ENCODE measurements at places on chromosomes 6 and 20.

DNA sequence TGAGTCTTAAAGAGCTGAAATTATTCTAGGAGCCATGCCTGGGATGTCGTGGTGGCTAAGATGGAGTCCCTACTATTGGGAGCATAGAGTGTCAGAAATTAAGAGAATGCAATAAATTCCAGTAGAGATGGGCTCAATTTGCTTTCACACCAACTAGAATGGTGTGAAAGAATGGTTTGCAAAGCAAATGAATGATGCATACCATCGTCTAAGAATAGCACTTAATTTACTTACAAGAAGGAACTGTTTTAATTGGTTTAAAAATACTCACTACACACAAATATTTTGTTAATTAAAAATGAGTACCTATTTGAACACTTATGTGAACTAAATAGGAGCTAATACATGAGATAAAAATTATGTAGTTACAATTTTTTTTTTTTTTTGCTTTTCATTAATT lies 132.6 kb downstream of the GMPR start:
- no peak for DNase-seq

- no peak for DNase-seq
These were observed 42.5 kb upstream of the HBS1L start for GRCh38 chr6:135097172-135097571.

- no peak for DNase-seq
These were observed 898.2 kb upstream of the FLRT3 start for GRCh38 chr20:15235471-15236198.

GRCh38 chr6:39876826-39877225 lies 57.4 kb downstream of the MOCS1 start:
- no peak for DNase-seq

GRCh38 chr6:147820520-147820919 lies 312.0 kb downstream of the SAMD5 start:
- DNase-seq = no peak

GRCh38 chr6:111888928-111889695 lies 15.9 kb upstream of the FYN start:
- peak; percentile 88 for DNase-seq

DNA sequence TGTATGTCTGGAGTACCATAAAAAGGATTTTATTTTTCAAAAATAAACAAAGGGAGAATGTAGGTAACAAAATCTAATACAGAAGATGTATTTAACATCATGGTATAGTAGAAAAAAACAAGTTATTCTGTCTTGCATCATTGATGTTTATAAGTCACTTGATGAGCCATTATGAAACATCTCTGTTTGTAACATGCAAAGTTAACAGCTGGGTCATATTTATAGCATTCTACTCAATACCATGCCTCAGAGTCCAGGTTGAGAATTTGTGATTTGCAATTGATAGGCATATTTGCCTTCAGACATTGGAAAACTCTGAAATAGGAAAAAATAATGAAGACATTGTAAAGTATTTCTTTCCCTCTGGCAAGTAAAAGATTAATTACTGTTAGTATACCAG lies 52.3 kb upstream of the IL20RA start:
- DNase-seq = no peak

GRCh38 chr20:46694484-46694883 lies 5.2 kb upstream of the TP53RK start:
- no peak for DNase-seq

DNA sequence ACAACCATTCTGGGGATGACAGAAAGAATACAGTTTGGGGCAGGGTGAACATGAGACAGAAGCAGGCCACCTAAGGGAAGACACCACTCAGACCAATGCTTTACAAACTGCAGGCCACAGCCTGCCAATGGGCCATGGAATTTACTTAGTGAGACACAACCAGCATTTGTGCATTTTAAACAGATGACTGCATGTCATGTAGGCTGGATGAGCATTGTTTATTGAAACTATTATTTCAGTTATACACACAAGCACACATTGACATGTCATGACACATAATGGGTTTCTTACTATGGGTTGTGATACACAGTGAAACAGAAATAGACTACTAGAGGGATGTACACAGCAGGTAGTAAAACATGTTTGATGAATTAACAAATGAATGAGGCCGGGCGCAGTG lies 8.0 kb downstream of the PGM3 start:
- no peak for DNase-seq

All from ELF-1 (cell line).